ENCODE measurements at places on chromosomes 7 and 10.

GRCh38 chr7:138919911-138920310, 61.3 kb downstream of the KIAA1549 start:
- no peak for DNase-seq

DNA sequence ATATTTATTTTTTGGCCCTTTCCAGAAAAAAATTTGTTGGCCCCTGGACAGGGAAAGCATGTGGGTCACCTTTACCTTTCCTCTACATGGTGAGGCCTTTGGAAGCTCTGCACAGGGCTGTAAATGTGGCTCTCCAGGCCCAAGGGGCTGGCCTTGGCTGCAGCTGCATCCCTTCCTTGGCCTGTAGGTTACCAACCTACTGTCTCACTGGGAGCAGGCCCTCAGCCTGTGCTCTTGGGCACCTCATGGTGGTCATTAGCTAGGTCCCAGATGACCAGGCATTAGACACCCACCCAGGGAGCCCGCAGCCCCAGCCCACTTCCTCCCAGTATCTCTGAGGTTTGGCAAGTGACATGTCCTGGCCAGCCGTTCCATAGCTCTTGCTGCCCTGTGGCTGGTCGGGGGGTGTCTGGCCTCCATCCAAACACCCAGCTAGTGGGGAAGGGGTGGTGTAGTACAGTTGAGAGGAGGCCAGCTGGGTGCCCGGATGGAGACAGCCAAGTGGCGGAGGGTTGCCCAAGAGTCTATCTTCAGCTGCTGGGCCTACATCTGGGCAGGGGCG, 7.1 kb upstream of the CPA5 start:
- DNase-seq, result no peak

GRCh38 chr7:23346316-23346715, 47.2 kb downstream of the MALSU1 start:
- DNase-seq, result no peak

DNA sequence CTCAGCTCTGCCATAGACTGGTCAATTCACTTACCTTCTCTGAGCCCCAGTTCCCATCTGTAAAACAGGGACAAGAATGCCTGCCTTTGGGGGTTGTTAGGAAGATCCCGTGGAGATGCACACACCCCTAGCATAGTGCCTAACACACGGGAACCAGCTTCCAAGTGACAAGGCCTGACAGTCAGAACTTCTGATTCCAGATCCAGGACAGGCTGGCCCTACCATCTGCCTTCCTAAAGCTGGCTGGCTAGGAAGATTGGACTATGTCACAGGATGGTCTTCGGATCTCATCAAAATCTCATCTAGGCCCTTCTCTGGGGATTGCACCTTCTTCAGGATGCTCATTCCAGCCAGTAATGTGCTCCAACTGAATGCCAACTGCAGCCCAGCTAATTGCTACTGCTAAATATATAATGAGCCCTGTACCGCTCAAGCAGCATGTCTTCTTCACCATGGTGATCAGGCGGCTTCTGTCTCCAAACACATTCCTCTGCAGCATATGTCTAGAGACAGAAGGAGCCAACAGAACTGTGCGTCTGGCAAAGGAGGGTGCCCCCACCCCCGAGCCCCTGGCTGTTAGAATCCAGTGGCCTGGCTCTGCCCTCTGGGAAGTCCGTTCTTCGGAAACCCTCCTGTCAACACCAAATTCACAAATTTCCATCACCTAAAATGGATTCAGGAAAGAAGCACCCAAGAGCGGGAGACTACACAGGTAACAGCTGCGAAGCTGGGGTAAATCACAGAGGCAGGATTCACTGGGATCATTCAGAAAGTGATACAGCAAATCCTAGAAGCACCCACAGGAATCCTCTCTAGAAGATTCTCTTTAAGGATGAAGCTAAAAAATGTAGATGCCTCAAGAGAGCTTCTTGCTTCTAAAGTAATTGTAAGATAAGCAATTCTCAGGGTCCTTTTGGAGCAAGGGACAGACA, 142.1 kb upstream of the EEPD1 start:
- DNase-seq, result no peak

DNA sequence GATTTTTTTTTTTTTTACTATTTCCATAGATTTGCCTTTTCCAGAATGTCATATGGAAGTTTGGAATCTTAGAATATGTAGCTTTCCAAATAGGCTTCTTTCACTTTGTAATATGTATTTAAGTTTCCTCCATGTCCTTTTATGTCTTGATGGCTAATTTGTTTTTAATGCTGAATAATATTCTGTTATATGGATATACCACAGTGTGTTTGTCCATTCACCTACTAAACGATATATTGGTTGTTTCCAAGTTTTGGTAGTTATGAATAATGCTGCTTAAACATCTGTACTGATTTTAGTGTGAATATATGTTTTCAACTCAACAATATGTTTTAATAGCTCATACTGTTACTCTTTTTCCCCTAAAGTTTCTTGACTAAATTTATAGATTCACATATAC, 669.8 kb upstream of the PCDH15 start:
- DNase-seq, result no peak

- no peak for DNase-seq
Observed at GRCh38 chr10:132541601-132542011, 4.0 kb downstream of the INPP5A start.

DNA sequence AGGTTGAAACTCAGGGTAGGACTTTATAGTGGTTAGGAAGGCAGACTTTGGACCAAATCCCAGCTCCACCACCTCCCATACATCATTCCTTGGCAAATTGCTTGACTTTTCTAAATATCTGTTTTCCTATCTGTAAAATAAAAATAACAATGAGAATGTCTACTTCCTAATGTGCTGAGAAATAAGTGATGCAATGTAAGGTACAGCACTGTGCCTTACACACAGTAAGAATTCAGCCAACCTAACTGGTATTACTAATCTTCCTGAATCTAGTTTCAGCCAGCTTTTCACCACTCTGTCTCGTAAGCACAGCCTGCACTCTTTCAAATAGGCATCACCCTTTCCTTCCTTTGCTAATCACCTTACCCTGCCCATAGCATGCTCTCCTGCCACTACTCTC, 9.7 kb downstream of the PRLHR start:
- no peak for DNase-seq

GRCh38 chr10:119478811-119479341, 63.6 kb downstream of the RGS10 start:
- DNase-seq, result no peak

DNA sequence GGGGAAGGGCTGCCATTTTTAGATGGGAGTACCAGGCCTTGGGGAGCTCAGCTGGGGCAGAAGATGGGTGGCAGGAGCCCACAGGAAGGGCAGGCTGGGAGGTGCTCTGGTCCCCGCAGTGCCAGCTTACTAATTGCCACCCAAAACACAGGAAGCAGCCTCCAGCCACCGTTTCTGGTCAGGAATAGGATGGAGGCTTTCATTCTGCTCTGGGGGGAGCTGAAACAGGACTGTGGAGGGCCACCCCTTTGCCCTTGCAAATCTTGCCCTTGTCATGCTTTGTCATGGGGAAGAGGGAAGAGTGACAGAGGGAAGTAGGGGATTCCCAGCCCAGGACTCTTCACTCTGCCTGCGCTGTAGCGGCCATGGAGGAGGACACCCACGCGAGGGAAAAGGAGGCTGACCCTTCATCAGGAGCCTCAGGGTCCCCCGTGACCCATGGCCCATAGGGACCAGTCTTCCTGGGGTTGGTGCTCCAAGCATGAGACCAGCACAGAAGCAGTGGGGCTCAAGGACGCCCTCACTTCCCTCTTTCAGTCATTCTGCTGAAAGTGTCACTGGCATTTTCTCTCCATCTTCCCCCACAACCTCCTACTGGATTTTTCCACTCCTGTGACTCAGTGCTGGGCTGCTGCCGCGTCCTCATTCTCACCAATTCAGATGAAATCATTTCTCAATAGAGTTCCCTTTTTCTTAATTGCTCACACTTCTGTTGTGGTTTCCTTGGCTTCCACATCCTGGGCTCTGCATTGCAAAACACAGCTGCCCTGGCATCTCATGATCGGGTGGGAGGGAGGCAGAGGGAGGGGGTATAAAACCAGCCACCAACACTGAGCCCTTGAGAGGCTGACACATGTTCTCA, 61.9 kb downstream of the MKI67 start:
- DNase-seq, result no peak

DNA sequence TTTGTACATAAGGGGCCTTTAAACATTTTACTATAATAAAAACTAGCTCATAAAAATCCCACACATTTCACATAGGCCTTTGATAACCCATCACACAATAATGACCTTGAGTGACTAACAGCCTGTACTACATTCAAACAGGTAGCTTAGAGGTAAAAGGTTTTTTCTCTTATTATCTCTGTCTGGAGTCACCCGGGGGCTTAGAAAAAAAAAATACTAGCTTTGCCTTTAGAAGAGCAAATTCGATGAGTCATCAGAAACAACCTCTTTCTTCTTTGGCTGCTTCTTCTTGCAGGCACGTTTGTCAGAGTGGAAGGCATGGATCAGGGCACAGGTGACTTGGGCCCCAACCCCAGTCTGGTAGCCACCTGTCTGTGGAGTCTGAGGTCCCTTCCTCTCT, 43.4 kb upstream of the ADO start:
- DNase-seq, result no peak

DNA sequence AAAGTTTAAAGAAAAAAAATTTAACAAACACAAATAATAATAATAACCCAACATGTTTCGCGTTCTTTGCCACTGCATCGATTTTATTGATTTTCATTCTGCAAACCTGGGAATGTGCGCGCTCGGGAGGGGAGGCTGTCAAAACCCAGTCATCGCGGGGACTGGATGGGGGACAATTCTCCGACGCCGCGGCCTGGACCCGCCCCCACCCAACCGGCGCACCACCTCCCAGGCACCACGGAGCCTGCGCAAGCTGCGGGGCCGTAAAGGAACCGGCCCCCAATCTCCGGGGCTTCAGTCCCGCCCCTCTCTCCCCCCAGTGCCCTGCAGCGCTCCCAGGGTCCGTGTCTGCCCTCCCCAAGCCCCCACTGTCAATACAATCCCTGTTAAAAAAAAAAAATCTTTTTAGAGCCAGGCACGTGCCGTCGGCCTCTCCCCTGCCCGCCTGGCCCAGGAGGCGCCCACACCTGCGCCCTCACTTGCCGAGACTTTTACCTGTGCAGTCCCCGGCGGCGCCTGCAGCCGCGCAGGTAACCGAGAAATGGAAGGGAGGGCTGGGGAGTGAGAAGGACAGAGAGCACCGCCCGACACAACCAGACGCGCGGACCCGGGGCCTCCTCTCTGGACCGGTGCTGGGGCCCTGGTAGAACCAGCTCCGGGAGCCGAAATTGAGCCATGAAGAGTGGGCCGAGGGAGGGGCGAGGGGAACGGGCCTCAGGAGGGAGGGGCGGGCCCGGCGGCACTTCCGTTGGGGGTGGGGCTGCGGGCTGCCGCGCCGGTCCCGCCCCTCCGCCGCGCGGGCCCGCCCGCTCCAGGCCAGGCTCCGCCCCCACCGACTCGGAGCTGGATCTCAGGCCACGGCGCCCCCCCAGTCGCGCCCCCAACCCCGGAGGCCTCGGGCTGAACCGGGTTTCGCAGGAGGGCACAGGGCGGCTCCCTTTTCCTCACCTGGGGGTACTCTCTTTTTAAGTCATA, 7.6 kb upstream of the ZNF503 start:
- no peak for DNase-seq

GRCh38 chr7:50226669-50227068, 77.8 kb upstream of the IKZF1 start:
- DNase-seq, result no peak

- DNase-seq, result no peak
Observed at GRCh38 chr7:52857367-52857766, 178.1 kb upstream of the POM121L12 start.

DNA sequence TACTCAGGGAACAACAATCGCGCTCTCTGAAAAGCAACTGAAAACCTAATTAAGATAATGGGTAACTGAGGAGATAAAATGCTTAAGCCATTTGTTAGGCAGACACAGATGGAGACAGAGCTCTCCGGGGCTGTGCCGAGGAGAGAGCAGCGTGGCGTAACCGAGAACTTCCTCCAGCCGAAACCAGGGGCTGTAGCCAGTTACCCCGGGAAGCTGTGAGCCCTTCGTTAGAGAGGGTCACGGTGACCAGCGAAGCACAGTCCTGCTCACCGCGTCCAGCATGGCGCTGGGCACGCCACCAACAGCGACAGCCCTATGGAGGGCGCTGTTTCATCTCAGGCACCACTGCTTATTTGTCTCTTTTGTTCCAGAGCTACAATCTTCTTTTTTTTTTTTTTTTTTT, 16.1 kb downstream of the PAPOLB start:
- DNase-seq, result no peak

DNA sequence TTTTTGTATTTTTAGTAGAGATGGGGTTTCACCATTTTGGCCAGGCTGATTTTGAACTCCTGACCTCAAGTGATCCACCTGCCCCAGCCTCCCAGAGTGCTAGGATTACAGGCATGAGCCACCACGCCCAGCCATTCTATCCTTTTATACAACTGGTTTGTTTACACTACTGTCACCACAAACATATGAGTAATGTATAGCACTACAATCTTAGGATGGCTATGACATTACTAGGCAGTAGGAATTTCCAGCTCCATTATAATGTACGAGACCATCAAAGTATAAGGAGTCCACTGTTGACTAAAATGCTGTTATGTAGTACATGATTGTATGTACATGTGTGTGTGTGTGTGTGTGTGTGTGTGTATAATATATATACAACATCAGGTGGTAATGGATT, 1126.1 kb upstream of the LRRN3 start:
- DNase-seq, result no peak

- DNase-seq, result no peak
Observed at GRCh38 chr10:1287487-1287886, 231.3 kb downstream of the WDR37 start.

DNA sequence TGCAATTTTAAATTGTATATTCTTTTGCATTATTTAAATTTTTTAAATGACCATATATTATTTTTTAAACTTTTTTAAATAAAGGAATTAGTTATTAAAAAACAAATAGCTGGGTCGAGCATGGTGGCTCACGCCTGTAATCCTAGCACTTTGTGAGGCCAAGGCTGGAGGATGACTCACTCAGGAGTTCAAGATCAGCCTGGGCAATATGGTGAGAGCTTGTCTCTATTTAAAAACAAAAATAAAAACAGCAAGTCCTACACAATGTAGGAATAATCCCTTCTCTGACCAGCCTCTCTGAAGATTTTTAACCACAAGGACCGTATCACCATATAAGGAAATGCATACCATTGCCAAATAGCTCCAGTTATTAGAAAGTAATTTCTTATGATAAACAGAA, 19.6 kb downstream of the NOC3L start:
- no peak for DNase-seq

DNA sequence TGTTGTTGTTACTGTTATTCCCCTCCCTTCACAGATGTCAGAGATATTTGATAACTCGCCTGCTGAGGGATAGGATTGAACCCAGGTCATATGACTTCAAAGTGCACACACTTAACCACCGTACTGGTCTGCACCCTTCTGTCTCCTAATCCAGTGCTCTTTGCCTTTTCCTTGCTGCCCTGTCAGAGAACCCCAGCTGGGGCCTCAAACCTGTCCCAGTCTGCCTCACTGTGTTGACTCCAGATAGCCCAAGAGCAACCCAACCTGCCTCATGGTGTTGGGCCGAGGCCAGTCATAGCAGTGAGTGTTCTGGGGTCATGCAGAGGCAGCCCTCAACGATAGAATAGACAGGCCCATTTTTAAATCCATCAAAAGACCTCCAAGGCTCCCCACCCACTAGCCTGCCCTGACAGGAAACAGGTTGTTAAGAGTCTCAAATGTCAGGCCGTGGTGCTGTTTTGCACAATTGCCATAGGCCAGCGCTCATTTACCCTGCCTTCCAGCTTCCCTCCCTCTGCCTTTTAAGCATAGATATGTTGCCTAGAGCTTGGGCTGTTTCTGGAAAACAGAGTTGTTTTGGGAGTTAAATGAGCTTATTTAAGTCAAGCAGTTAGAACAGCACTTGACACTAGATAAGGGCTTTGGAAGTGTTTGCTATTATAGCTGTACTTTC, 37.0 kb upstream of the PDCD4 start:
- DNase-seq, result no peak

All from stimulated activated CD4-positive, alpha-beta T cell treated with anti-CD3 and anti-CD28 coated beads, Interleukin-1b, Interleukin-23, amount 100 ng/mL, for 24 hours (primary cell).